ENCODE measurements at places on chromosomes 3 and 15.
A peak's percentile ranks its signal among the peaks of the same experiment; 100 is the strongest.

DNA sequence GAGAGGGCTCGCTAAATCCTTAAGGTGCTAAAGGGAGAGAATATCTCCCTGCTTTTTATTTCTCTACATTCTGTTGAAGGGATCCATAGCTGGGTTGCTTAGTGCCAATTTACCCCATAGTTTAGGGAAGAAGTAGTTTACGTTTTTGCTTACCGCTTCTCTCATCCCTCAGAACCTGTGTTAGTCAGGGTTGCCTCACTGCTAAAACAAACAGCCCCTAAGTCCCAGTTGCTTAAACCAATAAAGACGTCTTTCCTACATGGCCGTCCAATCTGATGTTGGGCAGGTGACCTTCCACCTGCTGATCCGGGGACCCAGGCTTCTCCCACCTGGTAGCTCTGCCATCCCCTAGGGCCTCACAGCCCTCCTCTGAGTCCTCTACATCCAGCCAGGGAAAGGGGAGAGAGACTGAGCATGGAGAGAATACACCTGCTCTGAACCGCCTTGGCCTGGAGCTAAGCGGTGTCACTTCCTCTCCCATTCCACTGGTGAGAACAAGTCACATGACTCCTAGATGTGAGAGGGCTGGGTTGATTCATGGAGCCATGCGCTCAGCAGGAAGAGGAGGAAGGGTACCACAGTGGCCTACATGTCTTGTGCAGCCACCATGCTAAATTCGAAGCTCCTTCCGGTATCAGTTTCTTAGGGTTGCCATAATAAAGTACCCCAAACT, 26.3 kb downstream of the DNASE1L3 start:
- DNase-seq = no peak

DNA sequence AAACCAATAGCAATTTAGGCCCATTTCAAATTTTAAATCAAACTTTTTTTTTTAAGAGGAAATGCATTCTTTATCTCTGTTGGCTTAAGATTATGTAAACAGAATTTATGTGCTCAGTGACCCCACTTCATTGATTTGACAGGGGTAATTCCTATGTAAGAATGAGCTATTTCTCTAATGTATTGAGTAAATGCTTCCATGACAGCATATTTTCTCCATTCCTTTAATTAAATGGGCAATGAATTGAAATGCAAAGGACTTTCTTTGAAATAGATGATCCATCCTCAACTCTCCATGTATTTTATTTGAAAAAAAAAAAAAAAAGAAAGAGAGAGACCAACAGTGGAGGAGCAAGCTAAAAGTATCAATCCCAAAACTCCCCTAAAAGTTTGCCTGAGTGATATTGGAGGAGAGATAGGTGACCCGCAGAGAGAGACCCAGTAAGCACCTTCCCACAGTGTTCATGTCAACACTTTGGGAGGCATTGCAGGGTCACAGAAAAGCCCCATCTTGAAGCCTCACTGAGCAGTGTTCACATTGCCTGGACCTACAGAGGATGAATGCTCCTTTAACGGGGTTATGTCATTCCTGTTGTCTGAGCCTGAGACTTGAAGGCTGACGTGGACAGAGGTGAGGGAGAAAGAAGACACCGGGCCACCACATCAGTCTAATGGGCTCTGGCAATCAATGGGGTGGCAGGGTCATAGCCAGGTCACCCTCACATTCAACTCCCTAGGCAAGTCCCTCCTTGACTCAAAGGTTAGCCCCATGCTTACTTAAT, 176.0 kb downstream of the SHOX2 start:
- DNase-seq = no peak

- no peak for DNase-seq
These were observed 130.7 kb downstream of the EBLN2 start for GRCh38 chr3:73192036-73192738.

DNA sequence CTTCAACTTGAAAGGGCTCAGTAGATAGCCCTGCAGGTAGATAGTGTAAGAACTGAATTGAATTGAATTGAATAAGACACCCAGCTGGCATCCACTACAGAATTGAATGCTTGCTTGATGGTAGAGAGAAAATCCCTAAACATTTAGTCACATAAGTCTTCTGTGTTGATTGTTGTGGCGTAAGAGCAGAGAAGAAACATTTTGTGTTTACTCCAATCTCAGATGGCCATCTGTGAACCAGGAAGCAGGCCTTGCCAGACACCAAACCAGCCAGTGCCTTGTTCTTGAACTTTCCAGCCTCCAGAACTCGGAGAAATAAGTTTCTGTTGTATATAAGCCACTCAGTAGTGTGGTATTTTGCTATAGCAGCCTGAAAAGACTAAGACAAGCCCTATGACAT, 43.6 kb downstream of the SST start:
- no peak for DNase-seq

- no peak for DNase-seq
These were observed 221.4 kb upstream of the NANOGP8 start for GRCh38 chr15:35306361-35306981.

DNA sequence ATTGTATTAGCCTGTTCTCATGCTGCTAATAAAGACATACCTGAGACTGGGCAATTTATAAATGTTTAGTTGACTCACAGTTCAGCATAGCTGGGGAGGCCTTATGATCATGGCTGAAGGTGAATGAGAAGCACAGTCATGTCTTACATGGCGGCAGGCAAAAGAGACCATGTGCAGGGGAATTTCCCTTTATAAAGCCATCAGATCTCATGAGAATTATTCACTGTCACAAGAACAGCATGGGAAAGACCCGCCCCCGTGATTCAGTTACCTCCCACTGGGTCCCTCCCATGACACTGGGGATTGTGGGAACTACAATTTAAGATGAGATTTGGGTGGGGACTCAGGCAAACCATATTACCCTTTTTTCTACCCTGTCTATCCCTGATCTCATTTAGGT, 51.5 kb upstream of the MYZAP start:
- no peak for DNase-seq

GRCh38 chr15:36415643-36416042, 163.8 kb upstream of the CDIN1 start:
- DNase-seq = no peak

- DNase-seq = peak; percentile 51
These were observed 12.1 kb upstream of the RTP2 start for GRCh38 chr3:187714404-187714979.

GRCh38 chr3:30602946-30603345, 3.5 kb upstream of the TGFBR2 start:
- peak; percentile 75 for DNase-seq

- DNase-seq = no peak
These were observed 25.3 kb downstream of the STARD5 start for GRCh38 chr15:81298611-81299010.

- DNase-seq = no peak
These were observed 271.0 kb downstream of the GABRG3 start for GRCh38 chr15:27241943-27242342.

DNA sequence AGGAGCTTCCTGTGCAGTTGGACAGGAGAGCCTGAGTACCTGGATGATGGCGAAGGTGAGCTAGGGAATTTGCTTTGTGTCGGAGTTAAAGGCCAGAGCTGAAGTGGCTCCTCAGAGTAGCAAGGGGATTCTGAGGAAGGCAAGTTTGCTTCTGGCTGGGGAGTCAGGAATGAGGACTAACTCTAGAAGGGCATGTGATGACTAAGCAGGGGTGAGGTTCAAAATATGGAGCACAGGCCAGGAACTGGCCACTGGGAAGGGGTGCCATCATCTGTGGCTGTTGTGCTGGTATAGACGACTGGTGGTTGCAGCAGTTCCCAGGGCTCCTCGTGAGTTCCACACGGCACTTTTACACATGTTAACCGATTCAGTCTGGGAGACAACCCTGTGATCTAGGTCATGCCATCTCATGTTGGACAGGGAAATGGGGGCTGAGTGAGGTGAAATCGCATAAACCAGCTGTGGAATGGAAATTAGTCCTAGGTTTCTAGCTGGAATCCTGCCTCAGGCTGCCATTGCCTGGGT, 100.8 kb downstream of the EEFSEC start:
- DNase-seq = no peak

GRCh38 chr3:111128884-111129283, 57.3 kb downstream of the NECTIN3 start:
- no peak for DNase-seq

GRCh38 chr3:156554515-156554841, 439 bp downstream of the SSR3 start:
- no peak for DNase-seq

DNA sequence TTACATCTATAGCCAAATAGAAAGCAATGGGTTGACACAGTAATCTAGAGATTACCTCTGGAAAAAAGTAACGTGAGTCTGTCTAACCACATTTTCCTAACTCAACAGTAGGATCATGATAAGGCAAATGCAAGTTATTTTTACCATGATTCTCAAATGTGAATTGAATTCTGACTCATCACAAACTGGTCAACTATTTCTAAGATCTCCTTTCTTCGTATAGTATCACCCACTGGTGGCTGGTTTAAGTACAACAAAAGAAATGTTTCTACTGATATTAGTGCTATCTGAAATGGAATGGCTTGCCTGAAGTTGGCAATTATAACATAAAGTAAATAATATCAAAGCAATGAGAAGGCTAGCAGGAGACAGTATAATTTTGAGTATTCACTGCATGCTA, 102.2 kb downstream of the ABI3BP start:
- DNase-seq = no peak

DNA sequence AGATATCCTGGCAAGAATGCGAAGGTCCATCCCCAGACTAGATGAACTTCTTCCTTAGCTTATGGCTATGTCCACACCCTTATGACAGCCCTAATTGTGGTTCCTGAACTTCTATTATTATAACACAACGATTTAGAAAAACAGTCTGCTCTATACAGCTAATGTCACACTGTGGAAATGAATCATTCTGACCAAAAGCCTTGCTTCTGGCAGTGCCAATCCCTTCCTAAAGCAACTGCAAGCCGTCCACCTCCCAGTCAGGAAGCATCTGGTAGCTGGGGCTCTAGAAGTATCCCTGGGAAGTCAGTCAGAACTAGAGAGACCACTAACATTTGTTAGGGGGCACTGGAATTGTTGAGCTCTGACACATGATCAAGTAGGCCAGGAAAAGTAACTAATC, 45.0 kb downstream of the MYO5A start:
- DNase-seq = no peak

DNA sequence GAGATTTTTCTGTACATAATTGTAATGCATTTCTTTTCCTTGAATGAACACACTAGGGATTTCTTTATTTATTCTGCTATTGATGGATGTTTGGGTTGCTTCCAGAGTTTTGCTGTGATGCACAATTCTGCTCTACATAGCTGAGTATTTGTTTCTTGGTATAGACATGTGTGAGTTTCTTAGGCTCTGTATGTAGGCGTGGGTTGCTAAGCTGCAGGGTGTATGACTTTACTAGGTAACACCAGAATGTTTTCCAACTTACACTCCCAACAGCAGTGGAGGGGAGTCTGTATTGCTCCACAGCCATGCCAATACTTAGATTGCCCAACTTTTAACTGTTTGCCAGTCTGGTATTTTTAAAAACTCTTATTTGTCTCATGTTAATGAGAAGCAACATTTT, 155.5 kb upstream of the TNIK start:
- no peak for DNase-seq

- no peak for DNase-seq
These were observed 126.7 kb upstream of the GMNC start for GRCh38 chr3:190989218-190989617.

DNA sequence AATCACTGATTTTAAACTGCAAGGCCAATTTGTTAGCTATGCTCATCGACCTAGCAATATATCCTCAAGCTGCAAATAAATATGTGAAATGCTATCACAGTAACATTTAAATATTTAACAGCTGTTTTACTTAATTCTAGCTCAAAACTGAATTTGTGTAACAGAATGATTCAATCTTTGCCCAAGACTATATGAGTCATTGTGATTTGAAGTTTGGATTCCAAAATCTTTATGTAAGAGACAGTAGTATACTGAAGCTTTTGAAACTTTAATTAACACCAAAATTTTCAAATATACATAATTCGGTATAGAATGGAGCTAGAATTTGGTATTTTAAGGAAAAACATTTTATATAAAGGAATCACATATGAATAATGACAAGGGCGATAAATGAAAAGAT, 603.0 kb upstream of the ROBO2 start:
- no peak for DNase-seq

DNA sequence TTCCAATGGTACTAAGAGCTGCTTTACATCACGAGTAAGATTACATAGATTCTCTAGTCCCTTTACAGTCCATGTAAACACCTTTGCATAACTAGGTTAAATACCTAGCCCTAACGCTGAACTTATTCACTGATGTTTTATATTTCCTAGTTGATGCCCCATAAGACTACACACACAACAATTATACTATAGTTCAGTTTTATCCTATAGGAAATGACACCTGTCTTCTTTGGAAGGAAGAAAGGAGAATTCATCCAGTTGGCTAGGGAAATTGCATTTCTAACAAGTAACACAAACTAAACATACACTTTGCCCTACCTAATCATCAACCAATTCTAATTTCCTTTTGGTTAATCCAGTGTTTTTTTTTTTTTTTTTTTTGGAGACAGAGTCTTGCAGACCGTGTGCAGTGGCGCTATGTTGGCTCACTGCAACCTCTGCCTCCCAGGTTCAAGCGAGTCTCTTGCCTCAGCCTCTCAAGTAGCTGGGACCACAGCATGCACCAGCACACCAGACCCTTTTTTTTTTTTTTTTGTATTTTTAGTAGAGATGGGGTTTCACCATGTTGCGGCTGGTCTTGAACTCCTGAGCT, 13.9 kb downstream of the PDE12 start:
- no peak for DNase-seq

DNA sequence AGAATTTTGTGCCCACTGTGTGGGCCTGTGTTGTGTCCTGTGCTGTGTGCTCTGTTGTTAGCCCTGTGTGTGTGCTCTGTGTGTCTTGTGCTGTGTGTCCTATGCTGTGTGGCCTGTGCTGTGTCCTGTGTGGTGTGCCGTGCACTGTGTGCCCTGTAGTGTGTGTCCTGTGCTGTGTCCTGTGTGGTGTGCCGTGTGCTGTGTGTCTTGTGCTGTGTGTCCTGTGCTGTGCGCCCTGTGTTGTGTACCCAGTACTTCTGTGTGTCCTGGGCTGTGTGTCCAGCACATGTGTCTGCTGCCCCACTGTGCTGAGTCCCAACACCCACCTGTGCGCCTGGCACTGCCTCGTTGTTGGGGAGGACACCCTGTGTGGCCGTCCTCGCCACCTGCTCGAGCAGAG, 53.2 kb upstream of the CHRNA7 start:
- no peak for DNase-seq

DNA sequence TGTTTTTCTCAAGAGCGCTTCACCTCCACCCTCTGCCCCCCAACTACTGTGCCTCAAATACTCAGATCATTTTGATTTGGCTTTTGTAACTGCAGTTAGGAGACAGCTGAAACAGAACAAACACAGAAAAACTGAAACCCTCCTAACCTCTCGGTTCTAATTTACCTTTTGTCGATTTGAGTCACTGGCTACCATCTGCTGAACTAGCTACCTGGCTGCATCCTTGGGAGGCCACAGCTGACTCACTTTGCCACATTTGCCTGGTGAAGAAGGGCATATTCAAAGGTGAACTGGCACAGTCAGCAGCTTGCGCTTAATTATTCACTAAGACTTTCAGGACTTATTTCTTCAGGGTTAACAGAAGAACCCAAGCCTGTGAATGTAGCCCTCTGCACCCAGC, 117.7 kb downstream of the FOXB1 start:
- peak; percentile 30 for DNase-seq

GRCh38 chr3:15148614-15149013, 49.7 kb upstream of the RBSN start:
- DNase-seq = no peak

- no peak for DNase-seq
These were observed 9.1 kb upstream of the BFSP2 start for GRCh38 chr3:133390715-133391114.

Measured in T-helper 2 cell (primary cell).